Gastrocnemius medialis (tissue), 4 donors: ENCODE measurements at places on chromosomes 2 and 18. TPM values are rescaled to one million over a fixed set of nuclear protein-coding genes. Genes with fewer than 3 reads are reported as not detected.

- peaks cover 11% of the 10 kb centered on the region for H3K4me1 ChIP-seq
- DNase-seq: no peak
- no peak overlapping the region for H3K27ac ChIP-seq
- H3K36me3 ChIP-seq: no peaks in the 10 kb centered on the region
- H3K4me3 ChIP-seq: peak overlapping the region; percentile 82
- H3K27me3 ChIP-seq: no peaks in the 10 kb centered on the region
Measured at GRCh38 chr2:54724560-54725342, 1.3 kb downstream of the EML6 start.

DNA sequence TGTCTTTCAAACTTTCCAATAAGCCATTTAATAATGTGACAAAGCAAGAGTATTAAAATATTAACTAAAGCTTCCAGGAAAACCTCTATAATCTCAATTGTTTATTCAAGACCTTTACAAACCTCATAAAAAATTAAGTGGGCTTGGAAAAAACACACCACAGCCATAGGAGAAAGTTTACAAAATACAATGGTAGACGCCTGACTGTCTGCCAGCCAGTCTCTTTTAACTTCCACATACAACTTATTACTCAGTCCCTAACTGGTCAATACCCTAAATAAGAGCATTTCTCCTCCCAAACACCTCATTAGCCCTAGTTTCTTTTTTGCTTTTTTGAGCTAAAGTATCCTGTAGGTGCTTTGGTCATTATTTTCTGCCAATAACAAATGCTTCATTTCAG lies 247.4 kb upstream of the CYP26B1 start:
- H3K4me1 ChIP-seq: no peaks in the 10 kb centered on the region
- no peak overlapping the region for H3K27ac ChIP-seq
- no peak for DNase-seq
- no peaks in the 10 kb centered on the region for H3K27me3 ChIP-seq

DNA sequence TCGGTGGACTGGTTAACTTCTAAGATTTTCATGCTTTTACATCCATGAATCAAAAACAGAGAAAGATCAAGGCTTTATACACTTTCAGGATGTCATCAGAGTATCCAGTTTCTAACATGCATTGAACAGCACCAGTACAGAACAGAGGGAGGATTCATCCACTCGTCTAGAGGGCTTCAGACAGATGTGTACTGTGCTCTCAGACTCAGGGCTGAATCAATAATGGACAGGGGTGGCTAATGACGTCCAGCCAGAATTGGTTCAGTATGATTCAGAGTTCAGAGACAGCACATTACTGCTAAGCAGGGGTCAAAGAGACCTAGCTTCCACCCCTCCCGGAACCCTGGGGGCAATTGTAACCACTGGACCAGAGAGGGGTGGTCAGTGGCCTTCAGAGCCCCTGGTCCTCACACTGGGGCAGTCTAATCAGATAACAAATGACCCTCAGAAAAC lies 37.3 kb downstream of the RNU4ATAC start:
- no peak for DNase-seq
- H3K4me1 ChIP-seq: peaks cover 84% of the 10 kb centered on the region
- no peaks in the 10 kb centered on the region for H3K36me3 ChIP-seq
- no peak overlapping the region for H3K4me3 ChIP-seq
- H3K27ac ChIP-seq: peak overlapping the region; percentile 91
- no peaks in the 10 kb centered on the region for H3K27me3 ChIP-seq

SRD5A2 gene
- total RNA-seq: not detected

GRCh38 chr2:77161009-77161408 lies 361.2 kb downstream of the LRRTM4 start:
- no peak for DNase-seq
- no peaks in the 10 kb centered on the region for H3K4me1 ChIP-seq
- H3K27me3 ChIP-seq: no peaks in the 10 kb centered on the region
- H3K4me3 ChIP-seq: no peak overlapping the region

- H3K36me3 ChIP-seq: no peaks in the 10 kb centered on the region
- H3K4me1 ChIP-seq: no peaks in the 10 kb centered on the region
- no peak overlapping the region for H3K4me3 ChIP-seq
- no peak overlapping the region for H3K27ac ChIP-seq
- H3K27me3 ChIP-seq: peaks cover 5% of the 10 kb centered on the region
Measured at GRCh38 chr2:47747878-47748277, 35.1 kb upstream of the MSH6 start.

DNA sequence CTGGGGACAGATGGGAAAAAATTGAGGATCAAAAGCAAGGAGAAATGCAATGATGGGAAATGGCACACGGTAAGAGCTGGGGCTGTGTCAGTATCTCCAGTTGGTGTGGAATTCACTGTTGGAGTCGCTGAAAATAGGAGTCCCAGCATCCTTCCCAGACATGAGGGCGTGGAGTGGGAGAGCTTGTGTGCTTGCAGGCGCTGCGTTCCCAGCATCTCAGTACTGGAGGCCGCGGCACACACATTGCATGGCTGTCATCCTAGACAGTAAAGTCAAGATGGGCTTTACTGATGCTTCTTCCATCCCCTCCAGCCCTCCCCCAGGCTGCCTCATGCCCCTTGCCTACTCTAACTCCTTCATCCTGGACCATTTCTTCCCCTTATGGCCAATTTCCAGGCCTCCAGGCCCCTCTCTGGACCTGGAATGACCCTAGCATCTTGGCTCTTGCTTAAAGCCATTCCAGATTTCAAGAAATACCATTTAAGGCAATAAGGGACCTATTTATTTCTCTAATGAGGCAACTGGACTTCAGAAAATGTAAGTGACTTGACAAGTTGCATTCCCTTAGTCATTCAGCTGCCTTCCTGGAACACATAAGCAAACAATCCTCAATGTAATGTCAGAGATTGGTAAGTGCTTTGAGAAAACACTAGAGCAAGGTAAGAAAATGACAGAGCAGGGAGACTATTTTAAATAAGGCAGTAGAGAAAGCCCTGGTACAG lies 70.5 kb upstream of the TTC39C start:
- H3K27me3 ChIP-seq: no peaks in the 10 kb centered on the region
- no peak overlapping the region for H3K27ac ChIP-seq
- H3K36me3 ChIP-seq: no peaks in the 10 kb centered on the region
- no peaks in the 10 kb centered on the region for H3K4me1 ChIP-seq

- no peaks in the 10 kb centered on the region for H3K4me1 ChIP-seq
- no peak overlapping the region for H3K27ac ChIP-seq
- H3K4me3 ChIP-seq: no peak overlapping the region
- no peaks in the 10 kb centered on the region for H3K27me3 ChIP-seq
- H3K36me3 ChIP-seq: no peaks in the 10 kb centered on the region
Measured at GRCh38 chr2:52558265-52558664, 1209.3 kb upstream of the CHAC2 start.

MORN2 gene
- 16.7 TPM for total RNA-seq

DNA sequence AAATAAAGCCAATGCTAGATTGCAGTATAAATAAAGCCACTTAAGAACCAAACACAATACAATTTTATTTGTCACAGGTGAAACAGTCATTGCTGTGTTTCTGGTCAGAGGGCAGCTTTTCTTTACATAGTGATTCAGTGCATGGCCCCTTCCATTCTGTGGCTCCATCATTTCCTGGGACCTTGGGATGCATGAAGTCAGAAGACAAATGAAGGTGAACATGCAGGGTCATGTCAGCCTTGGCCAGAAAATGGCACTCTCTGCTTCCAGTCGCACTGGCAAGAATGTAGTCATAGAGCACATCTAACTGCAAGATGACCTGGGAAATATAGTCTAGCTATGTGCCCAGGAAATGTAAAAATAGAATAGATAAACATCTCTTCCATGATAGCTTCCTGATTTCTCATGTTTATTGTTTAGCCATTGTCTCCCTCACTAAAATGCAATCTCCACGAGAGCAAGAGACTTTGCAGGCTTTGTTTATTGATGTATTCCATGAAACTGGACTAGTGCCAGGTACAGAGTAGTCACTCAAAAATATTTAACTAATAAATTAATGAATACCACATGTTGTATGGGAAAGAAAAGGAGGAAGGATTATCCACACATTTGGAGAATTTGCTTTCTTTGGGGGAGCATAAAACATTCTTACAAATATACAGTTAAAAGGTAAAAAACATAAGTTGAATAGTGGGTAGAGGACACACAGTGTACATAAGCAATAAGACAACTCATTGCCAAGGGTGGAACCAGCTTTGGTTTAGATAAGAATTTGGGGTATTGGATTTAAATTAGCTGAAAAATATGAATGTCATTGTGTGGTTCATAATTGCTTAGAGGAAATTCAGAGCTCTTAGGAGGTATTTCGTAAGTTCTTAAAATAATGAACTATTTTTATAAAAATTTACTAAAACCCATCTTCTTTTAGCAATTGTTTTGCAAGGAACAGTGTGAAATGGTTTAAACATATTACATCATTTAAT lies 343.8 kb downstream of the PID1 start:
- H3K36me3 ChIP-seq: no peaks in the 10 kb centered on the region
- H3K27me3 ChIP-seq: no peaks in the 10 kb centered on the region
- no peak overlapping the region for H3K4me3 ChIP-seq
- DNase-seq: no peak

DNA sequence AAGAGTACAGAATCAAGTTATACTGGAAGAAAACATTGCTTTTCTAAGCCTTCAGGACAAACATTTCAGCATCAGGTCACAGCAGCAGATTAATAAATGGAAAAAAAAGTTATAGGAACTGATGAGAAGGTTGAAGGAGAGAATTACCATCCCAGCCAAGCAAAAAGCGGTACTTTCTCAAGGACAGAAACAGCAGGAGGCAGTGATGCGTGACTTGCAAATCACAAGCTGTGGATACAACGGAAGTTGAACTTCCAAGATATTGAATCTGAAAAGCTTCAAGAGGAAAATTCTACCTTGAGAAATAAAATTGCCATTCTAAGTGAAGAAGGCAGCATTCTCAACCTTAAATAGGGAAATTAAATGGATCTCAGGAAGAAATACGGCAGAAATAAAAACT lies 18.5 kb upstream of the SERPINB12 start:
- H3K36me3 ChIP-seq: no peaks in the 10 kb centered on the region
- H3K4me3 ChIP-seq: no peak overlapping the region
- H3K27me3 ChIP-seq: no peaks in the 10 kb centered on the region
- DNase-seq: no peak
- H3K27ac ChIP-seq: no peak overlapping the region
